ENCODE measurements at places on chromosomes 6 and 20.
A peak's percentile ranks its signal among the peaks of the same experiment; 100 is the strongest.

DNA sequence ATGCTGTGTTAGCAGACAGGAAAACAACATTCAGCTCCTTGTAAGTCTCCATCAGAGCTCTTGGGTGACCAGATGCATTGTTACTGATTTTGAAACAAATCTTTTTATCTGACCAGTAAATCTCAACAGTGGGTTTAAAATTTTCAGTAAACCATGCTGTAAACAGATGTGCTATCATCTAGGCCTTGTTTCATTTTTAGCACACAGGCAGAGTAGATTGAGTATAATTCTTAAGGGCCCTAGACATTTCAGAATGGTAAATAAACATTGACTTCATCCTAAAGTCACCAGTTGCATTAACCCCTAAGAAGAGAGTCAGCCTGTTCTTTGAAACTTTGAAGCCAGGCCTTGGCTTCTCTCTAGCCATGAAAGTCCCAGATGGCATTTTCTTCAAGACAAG lies 237.2 kb upstream of the BMP2 start:
- no peak for DNase-seq

DNA sequence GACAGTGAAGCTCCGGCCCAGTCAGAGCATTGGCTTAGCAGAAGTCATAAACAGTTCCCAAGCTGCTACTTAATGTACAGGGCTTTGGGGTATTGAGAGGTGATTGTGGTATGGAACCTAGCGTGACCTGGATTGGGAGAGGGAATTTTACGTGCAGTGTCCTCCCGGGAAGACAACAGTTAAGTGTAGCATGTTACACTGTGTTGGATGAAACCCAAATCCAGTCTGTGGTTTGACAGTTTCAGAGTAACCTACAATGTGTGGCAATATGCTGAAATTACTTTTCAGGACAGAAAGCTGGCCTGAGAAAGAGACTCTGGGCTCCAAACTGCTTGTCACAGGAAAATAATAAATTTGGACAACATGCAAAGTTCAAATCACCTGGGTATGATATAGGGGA lies 28.1 kb upstream of the RALGAPA2 start:
- no peak for DNase-seq

DNA sequence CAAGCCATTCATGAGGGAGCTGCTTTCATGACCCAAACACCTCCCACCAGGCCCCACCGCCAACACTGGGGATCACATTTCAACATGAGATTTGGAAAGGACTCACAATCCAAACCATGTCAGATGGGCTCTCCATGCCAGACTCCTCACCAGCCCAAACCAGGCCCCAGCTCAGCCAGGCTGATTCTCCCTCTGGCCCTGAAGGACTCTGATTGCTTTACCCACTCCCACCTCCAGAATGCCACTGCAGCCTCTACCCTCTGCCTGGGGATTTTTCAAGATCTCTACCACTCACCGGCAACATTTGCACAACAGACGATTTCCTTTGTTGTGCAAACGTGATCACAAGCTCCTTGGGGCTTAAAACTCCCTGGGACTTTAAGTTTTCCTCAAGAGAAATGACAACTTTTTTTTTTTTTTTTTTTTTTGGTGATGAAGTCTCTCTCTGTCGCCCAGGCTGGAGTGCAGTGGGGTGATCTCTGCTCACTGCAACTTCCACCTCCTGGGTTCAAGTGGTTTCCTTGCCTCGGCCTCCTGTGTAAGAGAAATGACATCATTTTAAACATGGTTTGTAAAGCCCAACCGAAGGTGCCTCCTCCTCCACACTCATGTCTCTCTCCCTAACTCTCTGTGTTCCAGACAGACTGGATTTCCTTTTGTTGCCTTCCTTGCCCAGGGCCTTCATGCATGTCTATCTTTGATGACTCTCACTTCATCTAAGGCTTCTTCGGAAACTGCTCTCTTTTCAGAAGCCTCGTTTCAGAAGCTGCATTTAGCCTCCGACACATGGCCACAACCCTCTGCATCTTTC lies 147.0 kb downstream of the CDH26 start:
- no peak for DNase-seq

- DNase-seq: no peak
Observed at GRCh38 chr20:52766645-52767435, 205.3 kb upstream of the TSHZ2 start.

- DNase-seq: no peak
Observed at GRCh38 chr6:24630856-24631505, 15.0 kb downstream of the KIAA0319 start.

GRCh38 chr6:1760876-1761275 lies 151.2 kb downstream of the FOXC1 start:
- no peak for DNase-seq

DNA sequence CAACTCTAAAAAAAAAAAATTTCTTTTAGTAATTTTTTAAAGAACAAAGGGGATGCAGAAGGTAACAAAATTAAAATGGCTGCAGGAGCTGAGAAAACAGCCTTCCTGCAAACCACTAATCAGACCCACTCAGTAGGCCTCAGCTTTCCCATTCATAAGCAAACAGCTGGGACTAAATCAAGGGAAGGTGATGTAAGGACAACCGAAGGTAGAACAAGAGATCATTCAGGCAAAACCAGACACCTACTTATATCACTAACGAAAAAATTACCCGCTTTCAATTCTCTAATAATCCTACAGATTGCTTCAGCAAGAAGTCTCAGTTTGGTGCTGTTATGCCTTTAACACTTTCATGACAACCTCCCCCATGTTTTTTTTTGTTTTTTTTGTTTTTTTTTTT lies 124.0 kb downstream of the ZMYND8 start:
- no peak for DNase-seq

GRCh38 chr6:32816746-32817204 lies at the start of gene HLA-DOB:
TSS of gene HLA-DOB (minus strand) at chr6:32817002. CDS start at chr6:32816951, 51 bp downstream.
- no peak for DNase-seq

GRCh38 chr20:8225658-8226057 lies 93.6 kb downstream of the PLCB1 start:
- no peak for DNase-seq

- DNase-seq: no peak
Observed at GRCh38 chr20:53100476-53100911, 128.3 kb downstream of the TSHZ2 start.

GRCh38 chr20:39155971-39156370 lies 193.8 kb downstream of the DHX35 start:
- no peak for DNase-seq

- peak; percentile 15 for DNase-seq
Observed at GRCh38 chr6:168118935-168119334, 39.9 kb upstream of the FRMD1 start.

GRCh38 chr6:35402136-35402855 lies 49.8 kb upstream of the FANCE start:
- no peak for DNase-seq

DNA sequence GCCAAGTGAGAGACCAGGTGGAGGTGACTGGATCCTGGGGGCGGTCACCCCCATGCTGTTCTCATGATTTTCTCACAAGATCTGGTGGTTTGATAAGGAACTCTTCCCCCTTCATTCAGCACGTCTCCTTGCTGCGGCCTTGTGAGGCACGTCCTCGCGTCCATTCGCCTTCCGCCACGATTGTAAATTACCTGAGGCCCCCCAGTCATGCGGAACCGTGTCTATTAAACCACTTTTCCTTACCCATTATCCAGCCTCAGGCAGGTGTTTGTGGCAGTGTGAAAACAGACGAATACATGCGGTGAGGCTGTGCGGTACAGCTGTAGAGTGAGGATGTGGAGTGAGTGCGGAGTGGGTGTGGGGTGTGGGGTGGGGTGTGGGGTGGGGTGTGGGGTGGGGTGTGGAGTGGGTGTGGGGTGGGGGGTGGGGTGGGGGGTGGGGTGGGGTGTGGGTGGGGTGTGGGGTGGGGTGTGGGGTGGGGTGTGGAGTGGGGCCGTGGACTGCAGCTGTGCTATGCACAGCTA lies 12.1 kb upstream of the NTSR1 start:
- DNase-seq: no peak

DNA sequence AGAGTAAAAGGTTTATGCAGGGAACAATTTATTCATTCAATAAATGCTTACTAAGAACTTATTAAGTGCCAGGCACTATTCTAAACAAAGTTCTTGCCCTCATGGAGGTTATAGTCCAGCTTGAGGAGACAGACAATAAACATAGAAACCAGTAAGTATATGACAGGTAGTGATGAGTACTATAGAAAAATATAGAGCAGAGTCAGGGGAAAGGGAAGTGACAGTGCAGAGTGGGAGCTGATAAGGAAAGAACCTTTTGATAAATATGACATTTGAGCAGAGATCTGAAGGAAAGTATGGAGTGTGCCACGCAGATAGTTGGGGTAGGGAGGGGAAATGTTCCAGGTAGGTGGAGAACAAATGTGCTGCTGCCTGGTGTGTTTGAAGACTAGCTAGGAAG lies 12.1 kb downstream of the ACSS2 start:
- DNase-seq: no peak

GRCh38 chr6:6701864-6702263 lies 113.3 kb downstream of the LY86 start:
- no peak for DNase-seq

DNA sequence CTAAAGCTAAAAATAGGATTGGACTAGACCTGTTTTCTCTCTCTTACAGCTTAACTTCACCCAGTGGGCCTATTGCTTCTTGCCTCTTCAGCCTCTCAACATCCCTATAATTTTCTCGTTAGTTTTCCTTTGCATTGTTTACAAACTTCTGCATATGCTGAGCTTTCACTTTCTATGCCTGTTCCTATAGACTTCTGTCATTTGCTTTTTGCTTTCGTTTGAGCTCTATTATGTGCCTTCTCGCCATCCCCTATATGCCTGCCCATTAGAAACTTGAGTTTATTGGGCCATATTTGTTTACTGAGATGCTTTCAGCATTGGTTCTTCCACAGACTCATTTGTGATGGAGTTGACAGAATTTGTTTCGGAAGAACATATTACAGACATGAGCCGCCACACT lies 40.9 kb downstream of the NCOA7 start:
- DNase-seq: no peak

DNA sequence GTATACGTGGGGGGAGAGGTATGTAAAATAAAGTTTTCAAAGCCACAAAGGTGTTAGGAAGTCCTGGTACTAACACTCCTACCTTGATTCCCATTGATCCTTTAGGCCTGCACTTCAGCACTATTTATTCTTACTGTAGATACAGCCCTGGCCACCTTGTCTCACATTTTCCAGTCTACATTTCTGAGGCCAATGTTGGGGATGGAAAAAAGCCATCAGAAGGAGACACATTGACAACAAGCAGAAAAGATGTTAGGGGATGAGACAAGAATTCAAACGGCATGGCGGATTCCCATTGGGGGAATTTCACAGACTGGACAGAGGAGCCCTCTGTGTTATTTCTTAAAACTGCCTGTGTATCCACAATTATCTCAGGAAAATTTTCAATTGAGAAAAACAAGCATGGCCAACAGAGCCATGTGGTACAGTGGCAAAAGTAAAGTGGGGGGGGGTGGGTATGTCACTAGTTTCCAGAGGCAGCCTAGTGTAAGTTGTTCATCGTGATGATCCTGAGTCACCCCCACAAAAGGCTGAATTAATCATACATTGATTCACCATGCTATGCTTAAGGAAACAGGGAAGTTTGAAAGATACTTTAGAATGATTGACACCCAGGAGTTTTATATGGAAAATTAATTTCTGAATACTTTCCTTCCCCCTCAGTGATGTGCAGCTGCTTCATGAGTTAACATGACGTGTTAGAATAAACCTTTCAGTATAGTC lies 40.5 kb downstream of the RREB1 start:
- peak; percentile 49 for DNase-seq

DNA sequence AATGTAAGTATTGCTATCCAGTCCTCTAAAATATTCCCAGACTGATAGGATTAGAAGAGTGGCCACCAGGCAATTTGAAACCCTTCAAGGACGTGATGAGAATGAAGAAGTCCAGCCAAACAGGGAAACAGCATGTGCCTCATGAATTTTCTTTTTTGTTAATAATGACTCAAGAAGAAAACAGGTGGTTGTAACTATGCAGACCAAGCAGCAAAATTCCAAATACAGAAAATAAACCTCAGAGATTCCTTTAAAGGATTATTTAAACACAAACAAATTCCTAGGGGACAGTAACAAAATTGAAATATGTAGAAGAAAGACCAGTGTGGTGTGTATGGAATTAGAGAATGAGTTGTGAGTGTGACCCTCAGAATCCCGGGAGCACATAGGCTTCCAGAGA lies 239.2 kb downstream of the KCNQ5 start:
- DNase-seq: no peak

DNA sequence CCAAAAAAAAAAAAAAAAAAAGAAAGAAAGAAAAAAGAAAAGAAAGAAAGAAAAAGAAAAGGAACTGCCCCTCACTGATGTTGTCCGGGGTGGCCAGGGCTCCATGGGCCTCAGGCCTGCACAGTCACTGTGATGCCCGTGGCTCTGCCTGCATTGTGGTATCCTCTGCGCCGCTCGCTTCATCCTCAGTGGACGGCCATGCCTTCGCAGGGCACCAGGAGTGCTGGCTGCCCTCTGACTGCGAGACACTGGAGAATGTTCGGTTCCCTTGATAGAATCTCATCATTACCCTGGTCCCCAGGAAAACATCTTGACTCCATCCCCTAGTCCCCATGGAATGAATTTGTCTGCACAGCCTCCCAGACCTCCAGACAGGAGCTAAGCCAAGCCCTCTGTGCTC lies 61.7 kb downstream of the TMEM242 start:
- no peak for DNase-seq

- DNase-seq: no peak
Observed at GRCh38 chr6:156897907-156898531, 120.8 kb downstream of the ARID1B start.

DNA sequence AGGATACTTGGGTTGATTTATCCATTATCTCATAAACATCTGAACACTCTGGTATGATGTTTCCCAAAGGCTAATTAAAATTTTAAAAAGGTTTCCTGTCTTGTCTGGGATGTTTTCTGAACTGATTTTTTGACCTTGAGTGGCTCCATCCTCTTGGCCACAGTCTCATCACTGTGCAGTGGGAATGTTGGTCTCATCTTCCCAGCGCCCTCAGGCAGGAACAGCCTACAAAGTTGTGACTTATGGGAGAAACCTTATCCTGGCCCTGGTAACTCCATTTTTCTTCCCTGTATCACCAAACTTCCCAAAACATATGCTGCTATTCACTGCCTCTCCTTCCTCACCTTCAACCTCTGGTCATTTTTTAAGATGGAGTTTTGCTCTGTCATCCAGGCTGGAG lies 6.8 kb upstream of the BPIFA3 start:
- DNase-seq: no peak

DNA sequence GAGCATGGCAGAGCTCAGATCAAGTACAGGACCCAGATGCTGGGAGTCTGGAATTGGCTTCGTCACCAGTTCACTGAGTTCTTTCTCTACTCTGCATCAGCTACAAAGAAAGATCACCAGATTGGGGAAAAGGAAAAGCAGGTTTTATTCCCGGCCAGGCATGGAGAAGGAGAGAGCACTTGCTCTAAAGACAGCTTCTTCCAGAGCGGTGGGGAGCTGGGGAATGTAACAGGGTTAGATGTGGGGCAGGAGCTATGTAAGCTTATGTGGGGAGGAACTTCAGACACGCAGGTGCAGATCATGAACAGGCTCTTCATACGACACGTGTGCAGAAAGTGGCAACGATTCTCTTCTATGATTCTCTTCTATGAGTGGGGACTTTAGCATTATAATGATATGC lies 4.9 kb upstream of the ACSS1 start:
- no peak for DNase-seq

GRCh38 chr6:157240059-157240959 lies 83.0 kb downstream of the TMEM242 start:
- no peak for DNase-seq

Measured in activated CD8-positive, alpha-beta memory T cell treated with anti-CD3 and anti-CD28 coated beads, Interleukin-2, amount 50 U/mL, for 48 hours (primary cell).